ENCODE measurements at places on chromosomes 3 and 15. TPM values are rescaled to one million over a fixed set of nuclear protein-coding genes. Genes with fewer than 3 reads are reported as not detected.

- no peaks in the 10 kb centered on the region for H3K4me1 ChIP-seq
- no peaks in the 10 kb centered on the region for H3K27me3 ChIP-seq
- no peaks in the 10 kb centered on the region for H3K36me3 ChIP-seq
- no peak for DNase-seq
Measured at GRCh38 chr3:60160822-60161748, 1090.2 kb downstream of the FHIT start.

DNA sequence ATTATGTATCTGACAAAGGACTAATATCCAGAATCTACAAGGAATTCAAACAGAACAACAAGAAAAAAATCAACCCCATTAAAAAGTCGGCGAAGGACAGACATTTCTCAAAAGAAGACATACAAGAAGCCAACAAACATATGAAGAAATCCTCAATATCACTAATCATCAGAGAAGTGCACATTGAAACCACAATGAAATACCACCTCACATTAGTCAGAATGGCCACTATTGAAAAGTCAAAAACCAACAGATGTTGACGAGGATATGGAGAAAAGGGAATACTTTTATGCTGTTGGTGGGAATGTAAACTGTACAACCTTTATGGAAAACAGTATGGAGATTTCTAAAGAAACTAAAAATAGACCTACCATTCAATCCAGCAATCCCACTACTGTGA lies 233.1 kb upstream of the PLSCR5 start:
- H3K27me3 ChIP-seq = no peaks in the 10 kb centered on the region
- DNase-seq = no peak
- no peaks in the 10 kb centered on the region for H3K36me3 ChIP-seq
- H3K27ac ChIP-seq = no peak overlapping the region
- H3K4me1 ChIP-seq = no peaks in the 10 kb centered on the region

DNA sequence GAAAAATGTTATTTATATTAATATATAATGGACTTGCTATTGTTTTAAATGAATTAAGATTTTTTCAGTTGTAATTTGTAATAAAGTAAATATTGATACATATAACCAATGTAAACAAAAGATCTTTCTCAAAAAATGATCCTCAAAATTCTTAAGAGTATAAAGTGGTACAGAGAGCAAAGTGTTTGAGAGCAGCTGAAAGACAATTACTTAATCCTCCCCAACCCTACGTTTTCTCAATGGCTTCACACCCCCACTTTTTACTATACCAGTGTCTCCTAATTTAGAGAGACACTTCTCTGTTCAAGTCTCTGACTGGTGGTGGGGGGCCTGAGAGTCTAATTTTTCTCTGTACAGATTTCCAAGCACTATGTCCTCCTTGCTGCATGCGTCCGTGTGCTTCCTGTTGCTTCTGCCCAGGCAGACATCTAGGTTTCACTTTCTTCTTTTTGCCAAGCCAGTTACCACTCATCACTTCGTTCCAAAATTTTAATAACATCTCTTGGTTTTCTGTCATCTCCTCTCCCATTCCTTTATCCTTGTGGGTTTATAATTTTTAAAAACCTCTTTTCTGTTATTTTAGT lies 276.3 kb upstream of the DNAJC19 start:
- no peak overlapping the region for H3K27ac ChIP-seq
- no peaks in the 10 kb centered on the region for H3K27me3 ChIP-seq
- DNase-seq = no peak
- no peaks in the 10 kb centered on the region for H3K36me3 ChIP-seq
- H3K4me1 ChIP-seq = no peaks in the 10 kb centered on the region
- no peak overlapping the region for H3K4me3 ChIP-seq

- DNase-seq = no peak
- no peaks in the 10 kb centered on the region for H3K27me3 ChIP-seq
- H3K4me1 ChIP-seq = peaks cover 5% of the 10 kb centered on the region
- peak overlapping the region; percentile 48 for H3K27ac ChIP-seq
Measured at GRCh38 chr15:74653426-74654102, 37.9 kb downstream of the CLK3 start.

GOLGA6L7 gene
- not detected for total RNA-seq

BNC1 gene
- not detected for total RNA-seq

WDR73 gene
- 32.7 TPM for total RNA-seq

DNA sequence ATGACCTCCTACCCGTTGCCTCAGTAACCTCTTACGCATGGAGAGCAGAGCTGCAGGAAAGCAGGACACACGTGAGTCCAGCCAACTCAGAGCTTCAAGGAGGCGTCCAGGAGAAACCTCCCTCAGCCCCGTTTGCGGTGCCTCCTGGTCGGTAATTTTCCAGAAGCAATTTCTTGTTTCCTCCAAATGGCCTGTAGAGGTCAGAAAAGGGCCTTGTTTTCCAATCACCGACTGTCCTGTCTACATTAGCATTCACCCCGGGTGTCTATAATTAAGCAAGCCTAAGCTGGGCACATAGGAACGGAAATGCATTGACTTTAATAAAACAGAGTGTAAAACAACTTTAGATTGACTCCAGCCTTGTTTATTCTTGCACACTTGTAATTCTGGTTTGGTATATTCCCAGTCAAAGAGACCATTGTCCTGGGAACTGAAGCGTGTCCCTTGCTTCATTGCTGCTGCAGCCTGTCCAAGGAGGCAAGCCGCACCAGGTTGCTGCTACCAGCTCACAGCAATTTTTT lies 836.2 kb downstream of the AGBL1 start:
- no peaks in the 10 kb centered on the region for H3K4me1 ChIP-seq
- peak; percentile 48 for DNase-seq
- H3K4me3 ChIP-seq = no peak overlapping the region
- no peaks in the 10 kb centered on the region for H3K27me3 ChIP-seq

CIDEC gene
- total RNA-seq = 1.9 TPM

GRCh38 chr15:97085731-97086130 lies 755.2 kb downstream of the NR2F2 start:
- H3K27ac ChIP-seq = no peak overlapping the region
- no peaks in the 10 kb centered on the region for H3K27me3 ChIP-seq
- H3K4me3 ChIP-seq = no peak overlapping the region
- H3K4me1 ChIP-seq = no peaks in the 10 kb centered on the region

- H3K36me3 ChIP-seq = no peaks in the 10 kb centered on the region
- no peak overlapping the region for H3K27ac ChIP-seq
- DNase-seq = no peak
- H3K27me3 ChIP-seq = no peaks in the 10 kb centered on the region
- H3K4me3 ChIP-seq = no peak overlapping the region
- H3K4me1 ChIP-seq = no peaks in the 10 kb centered on the region
Measured at GRCh38 chr3:116728454-116728853, 18.9 kb downstream of the TUSC7 start.

PGBD4 gene
- total RNA-seq = 1.5 TPM

- peaks cover 10% of the 10 kb centered on the region for H3K4me1 ChIP-seq
- H3K27me3 ChIP-seq = no peaks in the 10 kb centered on the region
- no peak overlapping the region for H3K27ac ChIP-seq
- no peaks in the 10 kb centered on the region for H3K36me3 ChIP-seq
Measured at GRCh38 chr3:177201700-177202397, 4.6 kb upstream of the TBL1XR1 start.

DNA sequence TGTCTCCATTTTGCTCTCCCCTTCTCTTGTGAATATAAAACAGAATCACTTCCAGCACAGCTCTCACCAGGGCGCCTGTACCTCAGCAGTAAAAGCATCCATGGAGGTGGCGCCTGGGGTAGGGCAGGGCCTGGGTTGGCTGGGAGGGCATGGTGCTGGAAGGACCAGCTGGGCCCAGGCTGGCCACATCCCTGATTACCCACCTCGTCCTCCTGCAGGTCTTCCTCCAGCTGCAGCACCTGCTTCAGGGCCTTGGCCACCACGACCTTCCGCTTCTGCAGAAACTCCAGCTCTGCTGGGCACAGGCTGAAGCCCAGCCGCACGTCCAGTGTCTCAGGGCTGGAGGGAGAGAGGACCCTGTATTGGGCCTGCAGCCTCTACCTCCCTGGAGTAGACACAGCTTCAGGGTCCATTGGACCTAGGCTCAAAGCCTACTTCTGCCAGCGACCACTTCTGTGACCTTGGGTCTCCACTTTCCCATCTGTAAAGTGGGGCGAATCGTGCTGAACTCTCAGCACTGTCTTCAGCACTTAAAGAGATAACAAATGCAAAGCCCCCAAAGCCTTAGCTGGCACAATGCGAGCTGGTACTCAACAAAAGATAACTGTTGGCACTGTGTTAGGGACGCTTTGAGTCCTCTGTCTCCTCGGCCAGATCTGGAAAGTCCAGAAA lies 23.8 kb downstream of the PLA2G4E start:
- no peak overlapping the region for H3K4me3 ChIP-seq
- H3K36me3 ChIP-seq = no peaks in the 10 kb centered on the region
- DNase-seq = no peak
- H3K27me3 ChIP-seq = no peaks in the 10 kb centered on the region
- H3K4me1 ChIP-seq = peaks cover 7% of the 10 kb centered on the region

GRCh38 chr3:99857278-99857677 lies 39.6 kb downstream of the CMSS1 start:
- H3K4me3 ChIP-seq = no peak overlapping the region
- H3K36me3 ChIP-seq = peaks cover 1% of the 10 kb centered on the region
- no peak overlapping the region for H3K27ac ChIP-seq

CLDN16 gene
- total RNA-seq = 0.27 TPM

RHCG gene
- total RNA-seq = not detected

DNA sequence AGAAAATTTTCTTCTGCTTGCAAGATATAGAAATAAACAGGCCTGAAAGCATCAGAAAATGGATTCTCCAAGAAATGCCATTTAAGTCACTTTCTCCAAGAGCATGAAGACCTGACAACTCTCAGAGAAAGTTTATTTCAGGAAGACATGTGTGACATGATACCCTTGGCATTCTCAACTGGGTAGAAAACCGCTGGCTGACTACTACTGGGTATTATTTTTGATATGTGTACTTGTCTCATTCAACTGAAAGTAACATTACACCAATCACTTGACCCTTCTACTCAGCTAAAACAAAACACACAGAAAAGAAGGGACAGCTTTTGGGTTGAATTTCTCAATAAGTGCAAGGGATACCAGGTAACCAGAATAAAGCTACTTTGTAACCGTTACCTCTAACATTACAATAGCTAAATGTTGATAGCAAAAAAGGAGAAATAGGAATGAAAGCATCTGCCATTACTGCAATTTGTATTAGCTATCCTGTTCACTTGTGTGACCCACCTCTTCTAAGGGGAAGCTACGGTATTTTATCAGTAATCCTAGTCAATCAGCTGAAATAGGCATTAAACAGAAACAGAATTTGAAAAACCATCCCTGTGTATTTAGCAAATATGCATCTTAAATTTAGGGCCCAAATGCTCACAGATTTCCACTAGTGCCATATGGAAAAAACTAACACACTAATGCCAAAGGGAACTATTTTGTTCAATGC lies 7.3 kb downstream of the TRA2B start:
- H3K27ac ChIP-seq = no peak overlapping the region
- peaks cover 79% of the 10 kb centered on the region for H3K4me1 ChIP-seq
- no peaks in the 10 kb centered on the region for H3K27me3 ChIP-seq
- no peaks in the 10 kb centered on the region for H3K36me3 ChIP-seq

DNA sequence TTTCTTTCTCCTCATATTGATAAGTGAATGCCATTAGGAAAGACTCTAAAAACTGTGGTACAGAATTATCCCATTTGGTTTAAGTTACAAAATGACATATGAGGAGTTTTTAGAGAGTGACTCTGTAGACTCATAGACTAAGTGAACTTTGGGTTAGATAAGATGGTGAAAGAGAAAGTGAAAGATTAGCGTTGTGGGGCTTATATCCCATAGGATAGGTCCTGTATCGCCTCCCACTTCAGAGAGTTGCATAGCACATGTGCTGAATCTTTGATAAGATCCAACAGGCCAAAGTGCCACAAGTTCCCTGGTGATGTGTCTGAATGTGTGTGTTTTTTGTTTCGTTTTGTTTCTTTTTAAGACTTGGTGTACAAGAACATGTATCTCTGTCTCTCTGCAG lies 666.9 kb downstream of the MECOM start:
- DNase-seq = no peak
- H3K4me1 ChIP-seq = no peaks in the 10 kb centered on the region
- H3K4me3 ChIP-seq = no peak overlapping the region
- H3K27ac ChIP-seq = no peak overlapping the region
- H3K27me3 ChIP-seq = no peaks in the 10 kb centered on the region

- no peaks in the 10 kb centered on the region for H3K36me3 ChIP-seq
- H3K27me3 ChIP-seq = no peaks in the 10 kb centered on the region
Measured at GRCh38 chr3:61522060-61522459, 39.3 kb upstream of the PTPRG start.

GRCh38 chr3:82093641-82094040 lies 332.2 kb upstream of the GBE1 start:
- no peaks in the 10 kb centered on the region for H3K36me3 ChIP-seq
- H3K27ac ChIP-seq = no peak overlapping the region
- no peaks in the 10 kb centered on the region for H3K4me1 ChIP-seq

RIOX2 gene
- total RNA-seq = 25.0 TPM

DNA sequence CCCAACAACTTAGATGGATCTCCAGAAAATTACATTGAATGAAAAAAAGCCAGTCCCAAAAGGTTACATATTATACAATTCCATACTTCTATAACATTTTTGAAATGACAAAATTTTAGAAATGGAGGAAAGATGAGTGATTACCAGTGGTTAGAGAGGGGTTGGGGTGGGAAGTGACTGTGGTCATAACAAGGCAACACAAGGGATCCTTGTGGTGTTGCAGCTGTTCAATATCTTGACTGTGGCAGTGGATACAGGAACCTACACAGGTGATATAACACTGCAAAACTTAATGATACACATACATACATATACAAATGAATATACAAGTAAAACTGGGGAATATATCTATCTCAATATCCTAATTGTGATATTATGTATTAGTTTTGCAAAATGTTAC lies 9.6 kb downstream of the GOLGB1 start:
- no peak for DNase-seq
- no peaks in the 10 kb centered on the region for H3K36me3 ChIP-seq
- no peaks in the 10 kb centered on the region for H3K27me3 ChIP-seq
- H3K4me1 ChIP-seq = no peaks in the 10 kb centered on the region
- H3K4me3 ChIP-seq = no peak overlapping the region

DNA sequence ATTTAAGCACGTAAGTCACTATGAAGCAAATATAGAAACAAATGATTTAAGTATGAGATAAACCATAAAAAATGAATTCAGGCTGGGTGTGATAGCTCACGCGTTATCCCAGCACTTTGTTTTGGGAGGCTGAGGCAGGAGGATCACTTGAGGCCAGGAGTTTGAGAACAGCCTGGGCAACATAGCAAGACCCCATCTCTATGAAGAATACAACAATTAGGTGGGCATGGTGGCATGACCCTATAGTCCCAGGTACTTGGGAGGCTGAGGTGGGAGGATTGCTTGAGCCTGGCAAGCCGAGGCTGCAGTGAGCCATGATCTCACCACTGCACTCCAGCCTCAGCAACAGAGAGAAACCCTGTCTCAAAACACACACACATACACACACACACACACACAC lies 34.2 kb downstream of the TMCC1 start:
- DNase-seq = no peak
- no peak overlapping the region for H3K4me3 ChIP-seq
- H3K4me1 ChIP-seq = 0 out of 2 replicates have a peak, but pooled peaks cover 6% of the 10 kb centered on the region
- H3K27ac ChIP-seq = no peak overlapping the region
- no peaks in the 10 kb centered on the region for H3K27me3 ChIP-seq

DNA sequence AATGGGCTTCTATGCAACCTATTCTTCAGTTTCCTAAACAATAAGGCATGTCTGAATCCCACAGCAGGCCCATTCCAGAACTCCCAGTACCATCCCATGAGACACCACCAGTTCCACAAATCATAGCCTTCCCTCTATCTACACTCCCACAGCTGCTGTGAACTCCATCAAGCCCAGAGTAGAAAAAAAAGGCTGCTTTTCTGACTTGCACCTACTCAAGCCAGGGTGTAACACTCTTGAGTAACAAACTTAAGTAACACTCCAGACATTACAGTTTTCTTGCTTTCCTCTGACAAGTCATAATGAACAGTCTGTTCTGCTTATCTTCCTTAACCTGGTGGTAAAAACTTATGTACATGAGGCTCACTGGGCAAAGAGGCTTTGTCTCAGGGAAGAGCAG lies 283.1 kb downstream of the NFKBIZ start:
- no peak overlapping the region for H3K4me3 ChIP-seq
- no peaks in the 10 kb centered on the region for H3K27me3 ChIP-seq
- H3K36me3 ChIP-seq = no peaks in the 10 kb centered on the region
- no peaks in the 10 kb centered on the region for H3K4me1 ChIP-seq

SRP14 gene
- 223 TPM for total RNA-seq

Measured in Caco-2 (cell line).